ENCODE measurements at places on chromosomes 2 and 18. TPM values are rescaled to one million over a fixed set of nuclear protein-coding genes. Genes with fewer than 3 reads are reported as not detected.

- no peaks in the 10 kb centered on the region for H3K4me1 ChIP-seq
- no peak overlapping the region for H3K27ac ChIP-seq
- no peaks in the 10 kb centered on the region for H3K27me3 ChIP-seq
Measured at GRCh38 chr18:36933552-36933951, 104.6 kb downstream of the KIAA1328 start.

GRCh38 chr18:21053127-21053526 lies 58.5 kb downstream of the ROCK1 start:
- peak; percentile 44 for DNase-seq
- no peaks in the 10 kb centered on the region for H3K36me3 ChIP-seq
- no peak overlapping the region for H3K27ac ChIP-seq

The PLEK gene
- total RNA-seq = not detected

- H3K36me3 ChIP-seq = no peaks in the 10 kb centered on the region
- no peak overlapping the region for H3K4me3 ChIP-seq
- H3K27me3 ChIP-seq = no peaks in the 10 kb centered on the region
- no peak overlapping the region for H3K27ac ChIP-seq
Measured at GRCh38 chr18:60022671-60023276, 123.0 kb downstream of the PMAIP1 start.

DNA sequence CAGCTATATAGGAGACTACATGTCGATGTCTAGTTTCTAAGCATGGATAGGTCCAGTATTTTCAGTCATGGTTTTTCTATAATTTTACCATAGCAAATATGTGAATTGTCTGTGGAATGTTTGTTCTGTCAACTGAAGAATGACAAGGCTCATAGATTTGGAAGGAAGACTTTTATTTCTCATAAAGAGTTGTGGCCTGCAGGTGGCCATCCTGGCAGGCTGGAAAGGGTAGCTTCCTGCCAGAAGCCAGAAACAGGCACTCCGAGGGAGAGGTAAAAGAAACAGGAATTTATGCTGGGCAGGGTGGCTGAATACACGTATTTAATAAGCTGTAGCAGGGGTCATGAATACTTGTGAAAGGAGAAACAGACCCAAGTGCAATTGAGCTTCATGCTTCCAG lies 182.1 kb downstream of the PARD3B start:
- H3K27ac ChIP-seq = no peak overlapping the region
- DNase-seq = no peak
- H3K27me3 ChIP-seq = no peaks in the 10 kb centered on the region
- H3K4me1 ChIP-seq = no peaks in the 10 kb centered on the region
- no peak overlapping the region for H3K4me3 ChIP-seq

The DSG4 gene
- total RNA-seq = not detected

- H3K27ac ChIP-seq = no peak overlapping the region
- H3K36me3 ChIP-seq = no peaks in the 10 kb centered on the region
- no peak overlapping the region for H3K4me3 ChIP-seq
- no peak for DNase-seq
Measured at GRCh38 chr18:74631623-74632350, 34.1 kb downstream of the ZNF407 start.

DNA sequence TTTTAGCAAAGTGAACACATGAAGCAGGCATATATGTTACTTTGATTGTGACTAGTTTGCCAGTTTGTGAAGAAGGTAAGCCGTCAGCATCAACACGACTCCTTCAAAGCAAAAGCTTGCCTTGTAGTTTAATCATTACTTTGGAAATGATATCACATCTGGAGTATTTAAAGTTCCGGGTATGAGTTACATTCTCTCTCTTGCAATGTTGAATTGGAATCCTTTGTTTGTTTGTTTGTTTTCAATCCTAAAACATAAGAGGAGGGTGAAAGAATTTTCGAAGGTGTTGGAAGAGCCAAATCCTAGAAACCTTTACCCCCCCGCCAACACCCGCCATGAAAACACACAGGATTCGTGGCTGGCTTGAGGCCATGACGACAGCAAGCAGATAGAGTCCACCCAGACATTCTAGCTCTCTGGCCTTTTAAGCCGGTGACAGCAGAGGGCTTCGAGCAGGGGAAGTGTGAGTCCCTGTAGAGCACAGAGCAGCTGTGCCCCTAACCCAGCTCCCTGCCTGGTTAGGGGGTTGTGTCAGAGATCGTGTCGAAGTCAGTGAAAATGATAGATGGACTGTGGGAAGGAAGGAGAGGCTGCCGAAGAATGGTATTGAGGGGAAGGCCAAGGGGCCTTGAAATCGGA lies 103.8 kb upstream of the SMIM21 start:
- peaks cover 74% of the 10 kb centered on the region for H3K27me3 ChIP-seq
- no peaks in the 10 kb centered on the region for H3K36me3 ChIP-seq
- DNase-seq = no peak
- no peak overlapping the region for H3K4me3 ChIP-seq
- H3K27ac ChIP-seq = no peak overlapping the region

DNA sequence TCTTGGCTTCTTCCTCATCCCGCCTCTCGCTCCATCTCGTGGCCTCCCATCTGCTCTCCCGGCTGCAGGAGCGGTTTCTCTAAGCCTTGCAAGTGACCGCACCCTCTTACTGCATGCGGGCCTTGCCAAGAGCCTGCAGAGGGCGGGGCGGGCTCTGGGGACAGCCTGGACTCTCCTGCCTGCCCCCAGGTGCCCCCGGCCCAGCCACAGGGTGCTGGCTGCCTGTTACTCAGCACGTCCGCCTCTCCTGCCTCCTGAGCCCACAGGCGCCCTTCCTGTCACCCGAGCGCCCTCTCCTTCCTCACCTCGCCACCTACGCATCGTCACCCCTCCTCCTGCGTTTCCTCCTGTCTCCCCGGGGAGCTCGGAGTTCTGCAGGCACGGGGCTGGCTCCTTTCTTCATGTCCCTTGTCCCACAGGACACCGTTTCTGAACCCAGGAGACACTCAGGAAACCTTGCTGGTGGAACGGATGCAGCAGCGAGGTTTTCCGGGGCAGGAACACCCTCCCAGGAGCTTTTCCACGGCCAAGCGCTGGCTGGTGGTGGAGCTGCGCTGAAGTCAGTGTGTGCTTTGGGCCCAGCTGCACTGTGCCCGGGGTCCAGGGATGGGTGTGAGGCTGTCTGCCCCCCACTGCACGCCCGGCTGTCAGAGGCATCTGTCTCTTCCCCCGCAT lies 28.5 kb downstream of the HPCAL1 start:
- H3K4me1 ChIP-seq = peaks cover 17% of the 10 kb centered on the region
- H3K36me3 ChIP-seq = peaks cover 14% of the 10 kb centered on the region

DNA sequence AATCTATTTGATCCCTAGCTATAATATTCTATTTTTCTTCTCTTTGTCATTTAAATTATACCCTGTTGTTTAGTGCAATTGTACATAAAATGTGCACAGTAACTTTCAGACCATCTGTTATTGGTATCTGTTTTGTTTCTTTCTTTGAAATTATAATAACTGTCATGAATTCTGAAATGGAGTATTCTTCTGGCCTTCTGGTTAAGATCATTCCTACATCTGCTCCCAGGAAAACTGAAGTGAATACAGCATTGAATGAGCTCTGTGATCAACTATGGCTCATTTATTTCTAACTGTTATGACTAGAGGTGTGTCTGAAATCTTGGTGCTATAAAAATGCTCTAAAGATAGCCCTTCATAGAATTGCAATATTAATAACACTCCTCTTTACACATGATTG lies 788.4 kb upstream of the TMEFF2 start:
- H3K27me3 ChIP-seq = no peaks in the 10 kb centered on the region
- no peak overlapping the region for H3K27ac ChIP-seq
- no peak overlapping the region for H3K4me3 ChIP-seq
- H3K4me1 ChIP-seq = no peaks in the 10 kb centered on the region
- no peak for DNase-seq

DNA sequence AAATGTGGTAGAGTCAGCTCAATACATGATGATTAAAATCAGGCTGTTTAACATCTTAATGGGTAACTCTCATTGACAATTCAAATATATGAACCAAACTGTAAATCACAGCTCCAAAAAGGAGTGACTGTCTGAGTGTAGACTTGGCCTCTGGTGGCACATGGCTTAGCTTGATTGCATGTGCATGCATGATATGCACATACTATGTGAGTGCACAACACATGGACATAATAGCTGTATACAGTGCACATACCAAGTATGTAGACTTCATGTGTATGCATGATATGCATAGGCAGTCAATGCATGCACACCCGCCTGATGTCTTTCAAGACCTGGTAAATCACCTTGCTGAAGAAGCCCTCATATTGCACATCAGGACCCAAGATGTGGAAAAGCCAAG lies 252.0 kb upstream of the SOX11 start:
- H3K27ac ChIP-seq = no peak overlapping the region
- DNase-seq = no peak
- no peaks in the 10 kb centered on the region for H3K4me1 ChIP-seq
- no peaks in the 10 kb centered on the region for H3K36me3 ChIP-seq

The IWS1 gene
- 51.3 TPM for total RNA-seq

DNA sequence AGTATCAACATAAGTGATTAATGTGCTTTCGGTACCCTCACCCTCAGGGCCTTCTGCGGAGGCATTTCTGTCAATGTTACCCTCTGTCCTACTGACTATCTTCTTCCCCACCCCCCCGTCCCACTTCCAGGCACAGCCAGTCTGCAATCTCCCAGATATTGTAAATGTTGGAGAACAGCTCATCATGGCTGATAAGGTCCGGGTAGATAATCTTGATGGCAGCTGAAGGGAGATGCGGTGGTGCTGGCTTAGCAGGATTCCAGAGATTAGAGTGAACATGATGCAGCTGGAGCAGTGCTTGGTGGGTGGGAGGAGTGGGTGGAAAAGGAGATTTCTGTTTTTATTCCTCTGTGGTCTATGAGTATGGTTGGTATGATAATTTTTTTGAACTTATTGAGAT lies 15.5 kb downstream of the GTF2A1L start:
- H3K36me3 ChIP-seq = no peaks in the 10 kb centered on the region
- no peak overlapping the region for H3K27ac ChIP-seq
- H3K4me3 ChIP-seq = no peak overlapping the region
- no peaks in the 10 kb centered on the region for H3K4me1 ChIP-seq
- H3K27me3 ChIP-seq = no peaks in the 10 kb centered on the region
- DNase-seq = no peak

The MC4R gene
- not detected for total RNA-seq

The ARHGAP28 gene
- total RNA-seq = not detected

DNA sequence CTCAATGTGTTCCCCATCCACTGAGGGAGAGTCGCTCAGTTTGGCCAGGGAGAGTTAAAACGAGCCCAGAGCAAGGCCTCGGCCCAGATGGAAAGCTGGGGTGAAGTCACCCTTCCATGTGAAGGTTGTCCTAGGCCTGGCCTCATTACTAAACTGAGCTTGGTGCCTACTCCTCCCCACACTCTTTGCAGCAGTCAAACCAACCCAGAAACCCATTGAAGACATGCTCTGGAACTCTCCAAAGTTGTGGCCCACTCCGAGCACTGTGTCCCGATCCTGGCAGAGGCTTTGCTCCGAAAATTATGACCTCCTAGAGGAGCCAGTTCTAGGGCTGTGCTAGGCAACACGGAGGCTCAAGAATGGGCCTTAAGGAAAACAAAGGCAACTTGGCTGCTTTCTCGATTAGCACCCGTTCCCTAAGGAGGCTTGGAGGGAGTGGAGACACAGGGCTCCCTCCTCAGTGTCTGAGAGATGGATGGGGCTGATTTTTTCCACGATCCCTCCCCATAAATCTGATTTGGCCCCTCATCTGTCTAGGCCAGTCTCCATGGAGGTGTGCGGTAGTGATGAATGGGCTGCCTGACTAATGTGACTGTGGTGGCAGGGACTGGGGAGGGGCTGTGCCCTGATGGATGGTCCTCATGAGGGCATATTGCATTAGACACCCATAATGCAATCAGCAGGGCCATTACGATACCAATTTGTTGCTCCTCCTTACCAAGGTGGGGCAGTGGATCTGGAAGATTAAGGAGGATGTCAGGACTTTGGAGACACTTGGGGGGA lies 11.7 kb upstream of the CYP26B1 start:
- no peak overlapping the region for H3K27ac ChIP-seq
- no peaks in the 10 kb centered on the region for H3K27me3 ChIP-seq
- H3K36me3 ChIP-seq = no peaks in the 10 kb centered on the region
- no peak for DNase-seq
- H3K4me1 ChIP-seq = peaks cover 8% of the 10 kb centered on the region
- H3K4me3 ChIP-seq = no peak overlapping the region

DNA sequence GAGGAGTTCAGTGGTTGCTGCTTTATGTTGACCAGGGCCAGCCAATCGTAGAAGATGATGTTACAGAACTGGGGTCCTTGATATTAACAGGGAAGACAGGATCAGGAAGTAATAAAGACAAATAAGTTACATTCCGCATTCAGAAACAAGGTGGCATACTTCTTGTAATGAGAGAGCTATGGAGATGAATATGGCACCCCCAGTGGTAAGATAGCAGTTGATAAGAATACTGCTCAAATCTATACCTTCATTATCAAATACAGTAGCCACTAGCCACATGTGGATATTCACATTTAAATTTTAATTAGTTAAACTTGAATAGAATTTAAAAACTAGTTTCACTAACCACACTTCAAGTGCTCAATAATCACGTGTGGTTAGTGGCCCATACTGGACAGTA lies 290.4 kb upstream of the RBMS1 start:
- no peak for DNase-seq
- H3K36me3 ChIP-seq = no peaks in the 10 kb centered on the region
- H3K4me1 ChIP-seq = no peaks in the 10 kb centered on the region
- no peak overlapping the region for H3K4me3 ChIP-seq
- no peak overlapping the region for H3K27ac ChIP-seq

GRCh38 chr18:31497836-31498573 lies at the start of gene DSG2:
Gene DSG2 (plus strand): TSS chr18:31498177. CDS start chr18:31498252, 75 bp downstream.
- H3K36me3 ChIP-seq = no peaks in the 10 kb centered on the region
- DNase-seq = peak; percentile 80
- H3K4me1 ChIP-seq = peaks cover 12% of the 10 kb centered on the region
- peak within 1 kb of the TSS; percentile 96 for H3K4me3 ChIP-seq
- H3K27ac ChIP-seq = peak within 1 kb of the TSS; percentile 82

The SPC25 gene
- total RNA-seq = 20.7 TPM

DNA sequence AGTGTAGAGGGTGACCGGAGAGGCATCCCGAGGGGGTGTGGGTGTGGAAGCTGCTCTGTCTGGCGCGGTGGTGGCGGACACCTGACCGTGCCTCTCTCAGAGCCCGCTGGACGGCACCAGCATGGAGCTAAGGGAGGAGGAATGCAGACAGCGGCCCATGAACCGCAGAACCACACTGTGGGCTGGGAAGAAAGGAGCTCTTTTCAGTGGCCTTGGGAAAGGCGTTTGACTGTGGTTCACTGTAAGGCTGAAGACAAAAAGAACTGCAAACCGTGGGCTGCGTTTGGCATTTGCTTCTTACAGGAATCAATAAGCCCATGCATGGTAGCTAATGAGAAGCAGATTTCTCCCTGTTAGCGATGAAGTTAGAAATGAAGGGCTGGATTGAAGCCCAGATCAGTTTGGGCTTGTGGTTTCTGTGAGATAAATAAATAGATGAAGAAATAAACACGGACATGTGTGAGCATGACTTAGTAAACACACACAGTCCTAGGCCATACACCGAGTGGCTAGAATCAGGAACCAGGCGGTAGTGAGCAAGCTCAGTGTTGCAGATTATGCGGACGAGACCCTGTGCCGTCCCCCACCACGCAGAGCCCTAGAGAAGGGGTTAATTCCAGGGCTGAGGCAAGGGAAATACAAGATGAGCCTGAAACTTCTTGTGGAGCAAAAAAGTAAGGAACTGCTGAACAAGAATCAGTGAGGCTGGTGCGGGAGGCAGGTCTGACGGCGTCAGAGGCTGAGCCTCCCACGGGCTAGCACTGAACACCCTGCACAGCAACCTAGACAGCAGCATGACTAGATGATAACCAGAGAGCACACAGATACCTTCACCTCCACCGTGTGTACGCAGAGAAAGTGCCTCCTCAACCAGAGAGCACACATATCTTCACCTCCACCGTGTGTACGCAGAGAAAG lies 29.3 kb upstream of the NFATC1 start:
- DNase-seq = no peak
- H3K4me3 ChIP-seq = no peak overlapping the region
- no peaks in the 10 kb centered on the region for H3K4me1 ChIP-seq
- no peak overlapping the region for H3K27ac ChIP-seq
- no peaks in the 10 kb centered on the region for H3K36me3 ChIP-seq

The FBXO15 gene
- 2.2 TPM for total RNA-seq

The ZAP70 gene
- not detected for total RNA-seq

The AKAIN1 gene
- total RNA-seq = not detected

Data from PC-9 (cell line).